Nucleus accumbens (tissue), 56 donors: ENCODE measurements at places on chromosomes 11 and 22.

- DNase-seq = no peak
These were observed 143.1 kb upstream of the RASSF10 start for GRCh38 chr11:12865863-12866595.

DNA sequence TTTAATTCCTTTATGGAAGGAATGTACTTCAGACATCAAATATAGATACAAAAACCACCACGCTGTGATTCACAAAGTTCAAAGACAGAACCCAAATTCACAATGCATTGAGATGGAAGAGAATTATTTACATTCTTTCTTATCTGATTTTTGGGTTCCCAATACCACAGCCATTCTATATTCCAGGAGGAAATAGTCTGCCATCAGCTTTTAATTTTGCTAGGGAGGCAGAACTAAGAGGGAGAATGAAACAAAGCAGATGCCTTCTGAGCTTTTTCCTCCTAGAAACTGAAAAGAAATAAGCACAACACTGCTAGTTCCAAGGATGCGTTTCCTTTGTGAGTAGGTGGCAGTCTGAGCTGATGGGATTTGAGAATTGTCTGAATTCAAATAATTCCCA is 283.0 kb upstream of the NARS2 start:
- DNase-seq = no peak

DNA sequence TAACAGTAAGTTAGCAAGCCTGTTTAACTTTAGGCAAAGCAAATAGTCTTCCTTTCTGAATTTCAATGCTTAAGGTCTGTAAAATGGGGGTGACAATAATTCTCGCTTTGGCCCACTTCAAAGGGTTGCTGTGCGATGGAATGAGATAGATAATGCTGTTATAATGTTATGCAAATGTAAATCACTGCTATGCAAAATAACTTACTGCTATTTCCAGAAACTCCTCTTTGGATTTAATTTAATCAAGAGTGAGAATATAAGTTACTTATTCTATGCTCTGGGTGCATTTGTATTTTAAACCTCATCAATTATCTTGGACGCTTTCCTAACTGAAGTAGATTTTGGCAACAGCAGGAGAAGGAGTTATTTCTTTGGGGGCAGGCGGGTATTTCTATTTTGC is 4.1 kb upstream of the SORL1 start:
- DNase-seq = no peak

DNA sequence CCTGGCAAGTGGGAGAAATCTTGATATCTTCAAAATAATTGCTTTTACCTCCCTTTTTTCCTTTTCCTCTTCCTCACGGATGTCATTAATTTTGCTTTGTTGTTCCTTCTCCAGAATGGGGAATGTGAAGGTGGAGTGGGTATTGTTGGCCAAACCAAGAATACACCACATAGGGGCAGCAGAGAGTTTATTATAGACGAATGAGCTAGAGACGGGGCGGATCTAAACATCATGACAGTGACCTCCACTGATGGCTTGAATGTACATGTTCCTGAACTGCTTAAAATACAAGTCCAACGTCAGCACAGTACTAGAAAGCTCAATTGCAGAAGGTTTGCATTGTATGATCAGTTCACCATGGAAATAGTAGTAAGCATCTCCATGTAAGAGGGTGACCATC is 122.3 kb upstream of the SNX19 start:
- DNase-seq = no peak

- DNase-seq = no peak
These were observed 1033.2 kb downstream of the TBC1D22A start for GRCh38 chr22:47795477-47796127.

DNA sequence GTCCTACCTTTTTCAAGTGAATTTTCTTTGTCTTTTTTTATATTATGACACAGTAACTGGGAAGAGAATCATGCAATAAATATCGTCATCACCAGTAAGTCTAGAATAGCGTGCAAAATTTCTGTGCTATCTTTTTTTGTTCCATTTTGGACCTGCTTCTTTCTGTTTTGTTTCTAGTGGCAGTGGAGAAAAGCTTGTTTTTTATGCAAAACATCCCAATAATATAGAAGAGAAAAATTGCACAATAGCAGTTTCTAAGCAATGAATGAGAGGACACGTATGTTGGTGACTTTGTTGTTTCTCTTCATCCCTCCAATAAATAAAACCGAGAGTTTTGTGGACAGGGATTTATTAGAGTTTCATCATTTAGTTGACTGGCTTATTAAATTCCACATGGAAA is 10.3 kb downstream of the GRK3 start:
- no peak for DNase-seq

DNA sequence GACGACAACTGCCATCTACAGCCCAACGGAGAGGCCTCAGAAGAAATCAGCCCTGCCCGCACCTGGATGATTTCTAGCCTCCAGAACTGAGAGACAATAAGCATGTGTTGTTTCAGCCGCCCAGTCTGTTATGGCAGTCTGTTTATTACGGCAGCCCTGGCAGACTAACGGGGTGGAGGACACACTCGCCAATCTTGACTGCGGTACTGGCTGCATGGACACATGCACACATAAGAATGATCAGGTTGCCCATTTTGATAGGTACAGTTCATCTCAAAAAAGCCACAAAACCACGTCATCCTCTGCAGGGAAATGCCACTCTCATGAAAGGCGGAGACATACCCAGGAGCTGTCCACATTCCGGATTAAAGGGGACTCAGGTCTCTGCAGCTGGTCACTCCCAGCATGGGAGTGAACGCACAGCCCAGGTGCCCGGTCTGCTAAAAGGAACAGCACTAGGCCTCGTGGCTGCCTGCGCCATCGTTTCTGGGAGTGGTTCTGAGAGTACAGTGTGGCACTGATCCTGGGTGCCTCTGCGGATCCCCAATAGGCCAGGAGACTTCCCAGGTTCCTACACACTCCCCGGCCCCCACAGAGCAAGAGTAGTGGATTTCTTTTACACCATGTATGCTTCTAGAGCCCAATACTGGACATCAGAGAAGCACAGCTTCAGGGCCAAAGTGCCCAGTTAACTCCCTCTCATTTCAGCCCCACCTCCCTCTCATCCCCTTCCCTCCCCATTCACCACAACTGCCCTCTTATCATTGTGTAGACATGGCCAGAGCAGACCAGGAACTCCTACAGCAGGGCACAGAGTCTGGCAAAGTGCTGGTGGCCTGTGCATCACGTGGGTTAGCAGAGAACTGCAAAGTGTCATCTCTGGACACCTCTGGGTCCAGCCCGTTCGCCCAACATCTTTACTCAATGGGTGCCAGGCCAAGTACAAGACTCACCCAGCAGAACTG is 11.7 kb upstream of the COMT start:
- no peak for DNase-seq

GRCh38 chr11:21710809-21711208 is 482.1 kb upstream of the ANO5 start:
- DNase-seq = no peak

DNA sequence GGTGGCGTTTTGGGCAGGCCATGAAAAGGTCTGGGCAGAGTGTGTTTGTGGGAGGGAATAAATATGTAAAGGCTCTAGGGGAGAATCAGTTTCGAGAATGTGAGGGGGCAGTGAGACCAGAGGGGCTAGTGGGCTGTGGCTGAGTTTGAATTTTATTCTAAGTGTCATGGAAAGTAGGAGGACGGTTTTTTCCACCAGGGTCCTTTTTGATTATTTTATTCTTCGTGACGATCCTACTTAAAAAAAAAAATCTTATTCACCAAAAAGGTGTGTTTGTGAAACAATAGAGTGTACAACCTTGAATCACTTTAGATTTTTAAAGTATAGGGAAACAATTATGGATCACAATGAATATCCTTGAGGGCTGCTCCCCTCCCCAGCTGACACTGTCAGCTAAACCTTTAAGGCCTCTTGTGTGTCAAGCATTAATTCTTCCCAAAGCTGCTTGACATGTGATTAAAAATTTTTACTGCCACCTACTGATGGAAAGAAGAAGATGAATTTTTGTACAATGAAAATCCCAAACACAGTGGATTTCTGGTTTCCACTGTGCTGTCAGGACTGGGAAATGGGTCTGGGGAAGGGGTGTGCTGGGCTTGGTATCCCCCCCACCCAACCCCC is 107.5 kb upstream of the OR4B1 start:
- DNase-seq = no peak

- no peak for DNase-seq
These were observed 11.1 kb downstream of the CASP4 start for GRCh38 chr11:104957280-104957679.

DNA sequence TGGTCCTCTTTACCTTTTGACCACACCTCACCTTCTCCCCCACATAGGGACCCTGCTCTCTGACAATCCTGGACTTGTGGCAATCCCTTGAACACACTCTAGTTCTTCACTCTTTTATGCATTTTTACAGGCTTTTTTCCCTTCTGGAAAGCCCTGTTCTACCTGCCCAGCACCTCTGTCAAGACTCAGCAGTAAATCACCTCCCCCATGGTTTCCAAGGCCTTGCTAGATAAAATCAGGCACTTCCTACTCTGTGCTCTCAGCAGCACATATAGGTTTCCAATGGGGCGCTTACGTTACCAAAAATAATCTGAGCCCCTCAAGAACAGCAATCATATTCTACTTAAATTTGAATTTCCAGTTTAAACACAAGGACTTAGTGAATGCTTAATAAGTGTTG is 53.9 kb downstream of the ETS1 start:
- no peak for DNase-seq

DNA sequence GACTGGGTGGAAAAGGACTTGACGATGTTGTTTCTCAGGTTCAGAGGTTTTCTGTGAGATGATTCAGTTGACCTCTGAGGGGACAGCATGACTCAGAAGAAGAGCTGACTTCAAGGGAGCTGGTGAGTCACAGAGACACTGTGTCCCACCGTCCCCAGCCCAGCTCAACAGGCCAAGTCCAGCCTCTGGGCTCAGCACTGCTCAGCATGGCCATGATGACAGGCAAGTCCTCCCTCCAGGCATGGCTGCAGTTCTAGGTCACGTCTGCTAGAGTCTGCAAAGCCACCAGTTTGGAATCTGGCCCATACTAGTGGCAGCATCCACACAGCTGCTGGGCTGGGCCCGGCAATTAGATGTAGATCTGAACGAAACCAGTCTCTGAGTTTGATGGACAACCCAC is 12.9 kb downstream of the TRIM29 start:
- DNase-seq = no peak

DNA sequence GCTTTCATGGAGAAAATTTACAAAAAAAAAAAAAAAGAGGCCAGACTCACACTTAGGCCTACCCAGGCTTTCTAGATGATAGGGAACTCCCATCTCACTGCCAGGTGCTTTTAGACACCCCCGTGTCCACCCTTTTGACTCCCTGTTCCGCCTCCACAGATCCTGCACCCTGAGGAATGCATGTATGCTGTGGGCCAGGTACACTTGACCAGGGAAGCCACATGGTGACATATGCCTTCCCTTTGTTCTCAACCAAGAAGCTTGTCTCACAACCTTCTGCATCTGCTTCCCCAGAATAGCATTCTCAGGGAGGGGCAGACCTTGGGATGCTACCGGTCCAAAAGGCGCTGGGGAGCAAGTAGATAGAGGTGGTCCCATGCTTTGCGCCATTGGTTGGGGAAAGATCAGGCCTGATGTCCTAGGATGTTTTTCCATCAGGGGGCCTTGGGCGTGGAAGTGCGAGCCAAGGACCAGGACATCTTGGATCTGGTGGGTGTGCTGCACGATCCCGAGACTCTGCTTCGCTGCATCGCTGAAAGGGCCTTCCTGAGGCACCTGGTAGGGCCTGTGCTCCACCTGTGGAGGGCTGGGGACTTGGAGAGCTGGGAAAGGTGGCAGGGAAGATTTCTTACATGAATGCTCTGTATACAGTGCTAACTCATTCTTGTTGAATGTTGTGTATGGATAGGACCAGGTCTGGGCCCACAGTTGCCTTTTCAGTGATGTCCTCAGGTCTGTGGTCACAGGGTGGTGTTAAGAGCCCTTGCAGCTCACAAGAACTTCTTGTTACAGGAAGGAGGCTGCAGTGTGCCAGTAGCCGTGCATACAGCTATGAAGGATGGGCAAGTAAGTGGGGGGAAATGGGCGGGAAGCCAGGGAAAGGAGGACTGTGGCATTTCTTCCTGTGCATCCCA is 7.5 kb downstream of the HMBS start:
- no peak for DNase-seq

DNA sequence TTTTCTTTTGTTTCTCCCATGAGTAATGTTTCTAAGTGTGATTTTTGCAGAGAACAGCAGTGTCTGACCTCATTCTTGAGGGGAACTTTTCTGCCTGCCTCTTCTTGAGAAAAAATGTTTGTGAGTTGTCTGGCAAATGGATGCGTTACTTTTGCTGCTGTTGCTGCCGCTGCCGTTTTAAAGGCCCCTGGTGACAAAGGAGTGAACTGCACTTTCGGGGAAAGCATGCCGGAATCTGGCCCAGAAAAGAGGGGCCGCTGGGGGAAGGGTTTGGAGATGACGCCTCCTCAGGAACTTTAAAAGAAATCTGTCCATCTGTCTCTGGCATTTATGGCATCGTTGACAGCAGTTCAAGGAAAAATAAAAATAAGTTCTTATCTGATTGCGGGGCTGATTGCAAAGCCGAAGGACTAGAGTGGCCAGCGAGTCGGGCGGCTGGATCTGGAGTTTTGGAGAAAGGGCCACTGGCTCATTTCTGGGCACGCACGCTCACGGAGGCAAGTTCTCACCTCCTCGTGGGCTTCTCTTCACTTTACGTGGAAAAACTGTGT is 16.5 kb downstream of the ZBTB16 start:
- no peak for DNase-seq

DNA sequence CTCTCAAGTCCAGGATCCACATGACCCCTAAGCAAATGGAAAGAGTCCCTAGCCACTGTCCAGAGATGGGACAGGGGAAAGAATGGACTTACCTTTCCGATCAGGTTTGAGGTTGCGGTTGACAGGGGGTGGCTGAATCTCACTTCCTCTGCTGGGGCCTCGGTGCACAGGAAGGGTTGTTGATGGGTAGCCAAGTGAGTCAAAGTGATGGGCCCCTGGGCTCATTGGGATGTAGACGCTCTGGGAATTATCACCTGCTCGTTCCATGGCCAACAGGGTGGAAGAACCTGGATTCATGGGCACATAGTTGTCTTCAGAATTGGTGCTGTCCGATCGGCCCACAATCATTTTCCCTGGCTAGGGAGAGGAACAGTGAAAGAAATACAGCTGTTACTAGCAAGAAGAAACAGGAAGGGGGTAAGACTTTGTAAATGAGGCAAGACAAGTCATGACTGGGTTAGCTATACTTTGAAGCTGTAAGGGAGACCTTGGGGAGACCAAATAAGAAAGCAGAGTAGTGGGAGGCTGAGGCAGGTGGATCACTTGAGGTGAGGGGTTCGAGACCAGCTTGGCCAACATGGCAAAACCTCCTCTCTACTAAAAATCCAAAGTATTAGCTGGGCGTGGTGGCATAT is 34.7 kb downstream of the USP35 start:
- DNase-seq = no peak

DNA sequence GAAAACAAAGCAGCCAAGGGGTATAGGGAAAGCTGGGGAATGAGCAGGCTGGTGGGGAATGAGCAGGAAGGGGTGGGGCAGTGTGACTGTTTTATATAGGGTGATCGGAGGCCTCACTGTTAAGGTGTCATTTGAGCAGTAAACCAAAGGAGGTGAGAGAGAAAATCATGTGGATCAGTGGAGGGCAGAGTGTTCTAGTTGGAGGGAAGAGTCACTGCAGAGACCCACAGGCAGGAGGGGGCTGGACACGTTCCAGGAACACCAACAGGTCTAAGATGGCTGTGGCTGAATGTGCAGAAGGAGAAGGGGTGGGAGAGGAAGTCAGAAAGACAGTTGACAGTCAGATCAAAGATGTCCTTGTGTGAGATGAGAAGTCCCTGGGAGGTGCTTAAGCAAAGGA is 103.8 kb downstream of the ENTHD1 start:
- DNase-seq = no peak

- no peak for DNase-seq
These were observed 17.2 kb downstream of the CREB3L1 start for GRCh38 chr11:46294365-46295309.

GRCh38 chr22:22178355-22178965 is 66.1 kb upstream of the VPREB1 start:
- DNase-seq = no peak
